Lower leg skin (tissue), 4 donors: ENCODE measurements at places on chromosomes 3 and 15. TPM values are rescaled to one million over a fixed set of nuclear protein-coding genes. Genes with fewer than 3 reads are reported as not detected.

GRCh38 chr15:90402223-90402622, 14.2 kb downstream of the IQGAP1 start:
- peak; percentile 90 for DNase-seq

GRCh38 chr3:136835813-136836510, 17.0 kb downstream of the SLC35G2 start:
- no peak for DNase-seq

CFAP20DC gene
- 0.42 TPM for total RNA-seq

- no peak for DNase-seq
Observed at GRCh38 chr3:60025096-60026050, 975.5 kb upstream of the CFAP20DC start.

DNA sequence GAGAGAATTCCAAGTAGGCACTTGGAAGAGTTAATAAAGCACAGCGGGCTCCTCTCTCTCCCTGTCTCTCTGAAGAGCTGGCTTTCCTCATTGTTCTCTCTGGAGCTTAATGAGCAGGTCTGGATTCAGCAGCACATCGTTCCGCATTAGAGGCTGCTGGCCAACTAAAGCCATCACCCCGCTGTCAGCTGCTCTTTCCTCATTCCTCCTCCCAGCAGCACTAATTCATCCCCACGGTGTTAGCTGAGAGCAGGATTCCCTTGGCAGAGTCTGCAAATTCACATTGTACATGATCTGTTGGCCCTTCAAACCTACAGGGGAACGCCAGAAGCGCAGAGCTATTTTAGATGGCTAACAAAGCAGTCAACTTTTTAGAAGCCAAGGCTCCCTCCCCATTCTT, 44.2 kb downstream of the SGO1 start:
- no peak for DNase-seq

SUSD5 gene
- 1.3 TPM for total RNA-seq

DNA sequence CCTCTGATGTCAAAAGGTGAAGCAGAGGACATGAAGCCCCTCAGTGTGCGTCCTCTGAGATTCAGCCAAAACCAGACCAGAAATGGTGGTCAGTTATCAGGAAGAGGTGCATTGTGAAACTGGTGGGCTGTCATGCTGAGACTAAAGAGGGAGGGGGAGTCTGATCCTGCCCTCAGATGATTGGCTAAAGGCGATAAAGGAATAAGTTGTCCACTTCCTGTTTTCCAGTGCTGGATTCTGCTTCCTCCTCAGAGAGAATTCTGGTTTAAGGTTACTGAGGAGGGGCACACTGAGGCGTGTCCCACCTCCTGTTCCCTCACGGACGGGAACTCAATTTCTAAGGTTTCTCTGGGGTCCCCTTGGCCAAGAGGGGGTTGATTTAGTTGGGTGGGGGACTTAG, 97.0 kb upstream of the UBE3A start:
- no peak for DNase-seq

DNA sequence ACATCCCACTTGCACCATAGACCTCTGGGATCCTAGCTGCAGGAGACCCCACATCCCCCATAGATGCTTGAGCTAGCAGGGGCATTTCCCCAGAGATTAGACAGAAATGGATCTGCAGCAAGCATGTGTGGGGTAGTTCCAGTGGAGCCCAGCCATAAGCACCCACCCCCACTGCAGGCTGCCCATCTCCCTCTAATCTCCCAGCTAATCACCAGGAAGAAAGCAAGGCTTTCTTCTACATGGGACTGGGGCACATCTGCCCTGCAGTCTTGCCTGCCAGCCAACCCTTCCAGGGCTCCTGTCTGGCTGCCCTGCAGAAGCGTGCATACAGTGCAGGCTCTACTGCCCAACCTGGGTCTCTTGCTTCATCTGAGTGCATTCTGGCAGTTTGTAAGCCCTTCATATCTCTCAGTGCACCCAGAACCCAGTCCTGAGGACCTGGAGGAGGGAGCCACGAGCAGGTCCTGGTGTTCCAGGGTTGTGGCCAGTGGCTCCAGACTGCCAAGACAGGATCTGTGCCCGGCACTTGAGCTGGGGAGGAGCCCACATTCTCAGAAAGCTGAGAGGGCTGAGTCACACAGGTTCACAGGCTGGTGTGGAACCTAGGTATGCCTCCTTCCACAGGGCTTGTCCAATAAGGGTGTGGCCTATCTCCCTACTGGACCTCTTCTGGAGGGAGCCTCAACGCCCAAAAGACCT, 49.9 kb upstream of the IGSF11 start:
- no peak for DNase-seq

DNA sequence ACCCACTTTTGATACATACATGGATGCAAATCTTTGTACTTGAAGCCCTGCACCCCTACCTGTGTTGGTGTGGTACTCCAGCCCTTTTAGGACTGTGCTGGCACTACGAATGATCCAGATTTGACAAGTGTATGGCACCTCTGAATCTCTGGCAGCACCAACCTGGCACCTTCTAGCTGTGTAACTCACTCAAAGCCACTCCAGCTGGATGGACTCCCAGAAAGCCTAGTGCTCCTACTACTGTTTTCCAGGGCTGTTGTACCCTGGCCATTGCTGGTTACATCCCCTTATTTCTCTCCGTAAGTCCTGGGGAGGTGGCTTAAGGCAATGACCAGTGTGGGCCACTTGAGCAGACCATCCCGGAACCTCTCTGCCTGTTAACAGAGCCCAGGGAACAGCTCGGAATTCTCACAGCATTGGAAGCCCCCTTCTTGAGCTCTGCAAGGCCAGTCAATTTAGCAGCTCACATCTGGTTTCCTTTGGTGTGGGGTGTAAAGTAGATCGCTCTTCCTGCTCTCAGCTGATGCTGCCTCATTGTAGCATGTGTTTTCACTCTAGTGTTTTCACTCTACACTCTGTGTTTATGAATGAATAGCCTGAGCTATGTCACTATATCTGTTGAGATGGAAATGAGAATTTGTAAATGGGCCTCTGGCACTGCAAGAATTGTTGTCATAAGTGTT, 12.2 kb downstream of the CALML4 start:
- no peak for DNase-seq

GRCh38 chr15:99496302-99496629, 69.5 kb upstream of the MEF2A start:
- no peak for DNase-seq

DNA sequence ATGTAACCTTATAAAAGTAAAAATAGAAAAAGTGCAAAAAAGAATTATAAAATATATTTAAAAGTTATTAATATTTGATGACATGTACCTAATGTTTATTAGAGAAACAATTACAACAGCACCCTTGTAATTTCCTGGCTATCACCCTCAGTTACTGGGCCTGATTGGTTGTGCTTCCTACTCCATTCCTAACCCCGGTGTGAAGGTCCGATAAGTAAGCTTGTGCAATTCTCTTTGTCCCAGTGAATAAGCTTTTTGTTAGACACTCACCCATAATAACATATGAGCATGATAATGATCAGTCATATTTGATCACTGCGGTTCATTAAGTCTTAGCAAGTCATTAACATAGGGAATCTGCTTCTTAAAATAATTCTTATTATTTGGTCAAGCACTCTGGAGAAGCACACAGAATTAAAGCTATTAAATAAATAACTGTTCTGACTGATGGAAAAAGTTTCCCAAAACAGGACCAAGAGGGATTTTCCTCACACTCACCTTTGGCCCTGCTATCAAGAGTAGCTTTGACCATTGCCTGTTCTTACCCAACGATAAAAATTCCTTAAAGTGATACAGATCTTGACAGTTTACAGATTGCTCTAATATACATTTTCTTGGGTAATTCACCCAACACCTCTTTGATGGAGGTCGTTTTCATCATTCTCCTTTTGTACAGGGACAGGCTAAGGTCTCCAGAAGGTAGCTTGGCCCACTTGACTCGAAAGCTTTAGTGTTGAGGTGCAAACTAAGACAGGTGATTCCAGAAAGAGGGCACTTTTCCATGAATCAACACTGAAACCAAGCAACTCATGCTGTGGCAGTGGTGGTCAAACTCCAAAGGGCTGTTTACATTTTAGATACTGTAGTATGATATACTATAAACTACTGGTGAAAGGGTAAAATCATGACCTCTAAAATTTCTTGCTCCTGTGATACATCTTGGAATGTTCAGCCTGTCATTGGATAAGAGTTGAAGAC, 543.0 kb upstream of the KCNMB2 start:
- no peak for DNase-seq

- DNase-seq: no peak
Observed at GRCh38 chr3:125715651-125716050, 120.4 kb upstream of the OSBPL11 start.

- no peak for DNase-seq
Observed at GRCh38 chr15:22931784-22932536, 48.2 kb downstream of the CYFIP1 start.

GRCh38 chr3:69566275-69566674, 173.0 kb upstream of the MITF start:
- DNase-seq: no peak

SIN3A gene
- 68.8 TPM for total RNA-seq

- DNase-seq: no peak
Observed at GRCh38 chr15:57307527-57308169, 68.7 kb upstream of the CGNL1 start.

- DNase-seq: no peak
Observed at GRCh38 chr15:97944724-97945123, 15.8 kb upstream of the ARRDC4 start.

- no peak for DNase-seq
Observed at GRCh38 chr3:133595341-133595740, 21.9 kb downstream of the CDV3 start.

PLA2G4E gene
- total RNA-seq: 49.8 TPM

- no peak for DNase-seq
Observed at GRCh38 chr15:84034578-84035398, 200.8 kb upstream of the GOLGA6L4 start.

DNA sequence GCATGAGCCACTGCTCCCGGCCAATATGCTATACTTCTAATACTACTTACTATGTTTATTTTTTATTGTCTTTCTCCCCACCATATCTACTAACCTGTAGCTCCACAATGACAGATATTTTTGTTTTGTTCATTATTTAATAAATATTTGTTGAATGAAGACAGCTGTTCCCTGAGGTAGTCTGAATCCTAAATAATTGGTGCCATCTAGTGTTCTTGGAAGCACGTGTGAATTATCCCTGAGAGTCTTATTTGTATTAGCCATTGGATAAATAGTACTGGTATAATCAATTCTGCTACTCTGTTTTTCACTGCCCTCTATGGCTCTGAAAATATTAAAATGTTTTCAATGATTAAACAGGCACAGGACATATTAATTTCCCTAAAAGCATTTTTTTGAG, 5.6 kb upstream of the APPL1 start:
- DNase-seq: no peak

DNA sequence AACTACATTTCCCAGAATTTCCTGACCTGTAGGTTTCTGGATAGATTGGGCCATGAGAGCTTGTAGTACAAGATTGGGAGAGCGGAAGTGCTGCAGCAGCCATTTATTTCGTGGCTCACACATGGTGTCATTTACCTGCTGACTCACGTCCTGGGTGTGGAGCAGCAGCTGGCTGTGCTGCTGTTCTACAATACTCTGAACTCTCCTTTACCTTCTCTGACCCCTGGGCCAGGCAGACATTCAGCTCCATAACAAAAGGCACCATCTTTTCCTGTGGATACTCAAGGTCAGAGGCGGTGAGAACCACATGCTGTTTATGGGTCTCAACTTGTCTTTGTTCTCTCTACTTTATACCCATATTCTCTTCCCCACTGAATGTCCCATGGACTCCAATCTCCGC, 490.2 kb downstream of the IGSF11 start:
- DNase-seq: no peak

LEKR1 gene
- 2.5 TPM for total RNA-seq

DNA sequence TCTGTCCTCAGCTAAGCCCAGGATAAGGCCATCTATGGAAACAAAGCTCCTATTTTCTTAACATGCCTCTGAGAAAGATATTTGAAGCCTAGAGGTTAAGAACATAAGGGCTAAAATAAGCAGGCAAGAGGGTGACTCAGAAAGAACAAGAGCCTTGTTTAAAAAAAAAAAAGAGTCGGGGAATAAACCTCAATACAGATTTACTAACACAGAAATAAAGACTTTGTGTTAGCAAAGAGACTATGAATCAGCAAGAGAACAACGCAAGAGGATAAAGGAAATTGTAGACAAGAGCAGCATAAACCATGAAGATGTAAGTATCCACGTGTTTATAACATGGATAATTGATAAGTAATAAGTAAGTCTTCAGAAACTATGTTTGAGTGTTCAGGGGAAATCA, 36.0 kb downstream of the RAB27A start:
- no peak for DNase-seq

GRCh38 chr3:97983933-97984491, 11.8 kb upstream of the RIOX2 start:
- DNase-seq: no peak

DNA sequence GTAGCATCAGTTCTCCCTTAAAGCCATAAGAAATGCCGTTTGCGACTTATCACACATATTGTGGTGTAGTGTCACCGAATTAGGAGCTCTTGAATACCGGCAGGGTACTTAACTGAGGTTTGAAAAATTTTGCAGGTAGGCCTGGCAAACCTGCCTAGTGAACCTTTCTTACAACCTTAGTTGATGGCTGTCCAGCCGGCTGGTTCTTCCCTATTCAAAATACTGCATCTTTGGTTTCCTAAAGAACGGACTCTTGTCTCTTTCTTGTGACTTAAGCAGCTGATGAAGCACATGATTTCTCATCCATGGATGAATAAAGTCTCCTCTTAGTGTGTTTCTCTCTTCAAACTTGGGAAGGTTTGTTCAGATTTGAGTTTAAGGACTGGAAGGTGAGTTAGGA, 1.5 kb downstream of the RAB7A start:
- DNase-seq: no peak

GRCh38 chr3:46413951-46414350, 6.9 kb downstream of the CCRL2 start:
- no peak for DNase-seq

ZIC1 gene
- total RNA-seq: 0.46 TPM
